ENCODE measurements at places on chromosomes 4 and X.

DNA sequence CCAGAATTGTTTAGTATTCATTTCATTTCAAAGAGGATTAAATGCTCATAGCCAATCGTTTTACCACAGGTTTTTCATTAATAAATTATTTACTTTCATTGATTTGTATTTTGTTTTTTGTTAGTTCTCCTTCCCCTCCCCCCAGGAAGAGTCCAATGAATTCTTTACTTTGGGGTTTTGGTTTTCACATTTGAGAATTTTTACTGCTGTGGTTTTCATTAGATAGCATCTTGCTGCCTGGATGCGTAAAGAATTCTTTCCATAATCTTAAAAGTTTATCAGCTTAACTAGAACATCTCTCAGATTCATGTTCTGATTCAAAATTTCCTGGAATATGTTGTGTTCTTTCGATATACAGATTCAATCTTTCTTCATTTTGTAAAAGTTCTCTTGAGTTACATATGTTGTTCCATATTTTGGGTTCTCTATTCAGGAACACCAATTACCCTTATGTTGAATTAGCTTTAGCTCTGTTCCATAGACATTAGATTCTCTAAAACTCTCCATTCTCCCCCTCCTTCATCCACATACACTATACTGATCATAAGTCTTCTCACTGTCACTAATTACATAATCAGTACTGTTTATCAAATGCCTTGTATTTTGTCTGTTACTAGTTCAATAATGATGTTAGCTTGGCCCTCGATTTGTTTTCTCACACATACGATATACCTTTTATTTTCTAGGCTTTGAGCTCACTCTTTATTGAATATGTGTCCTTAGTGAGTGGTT, 184.4 kb downstream of the CAMK2D start:
- no peak for DNase-seq

- DNase-seq, result no peak
Measured at GRCh38 chr4:128031756-128032384, 29.2 kb upstream of the LARP1B start.

DNA sequence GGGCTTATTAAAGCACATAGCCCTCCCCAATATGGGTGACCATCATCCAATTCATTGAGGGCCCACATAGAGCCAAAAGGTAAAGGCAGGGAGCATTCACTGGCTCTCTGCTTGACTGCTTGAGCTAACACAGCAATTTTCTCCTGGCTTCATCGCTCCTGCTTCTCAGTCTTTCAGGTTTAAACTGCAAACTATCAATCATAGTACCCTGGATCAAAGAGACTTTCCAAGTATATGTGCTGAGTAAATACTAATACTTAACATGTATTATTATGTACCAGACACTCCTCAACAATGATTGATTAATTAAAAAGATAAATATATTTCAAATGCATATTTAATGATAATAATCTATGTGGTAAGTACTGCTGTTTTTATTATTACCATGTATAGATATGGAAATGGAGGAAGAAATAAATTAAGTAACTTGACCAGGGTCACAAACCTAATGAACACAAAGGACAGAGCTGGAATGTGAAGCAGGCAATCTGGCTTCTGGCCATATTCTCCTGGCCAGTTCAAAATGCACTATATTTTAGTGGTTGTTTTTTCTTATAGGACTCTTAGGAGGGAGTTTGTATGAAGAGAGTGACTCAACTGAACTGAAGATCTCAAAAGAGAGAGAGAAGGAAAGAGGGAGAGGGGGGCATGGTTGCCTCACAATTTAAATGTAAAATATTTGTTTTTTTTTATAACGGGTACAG, 1197.3 kb downstream of the TECRL start:
- no peak for DNase-seq

- DNase-seq, result no peak
Measured at GRCh38 chr4:185383451-185383850, 12.3 kb downstream of the LRP2BP start.

GRCh38 chr4:38119668-38120385, 159.6 kb downstream of the PTTG2 start:
- no peak for DNase-seq

DNA sequence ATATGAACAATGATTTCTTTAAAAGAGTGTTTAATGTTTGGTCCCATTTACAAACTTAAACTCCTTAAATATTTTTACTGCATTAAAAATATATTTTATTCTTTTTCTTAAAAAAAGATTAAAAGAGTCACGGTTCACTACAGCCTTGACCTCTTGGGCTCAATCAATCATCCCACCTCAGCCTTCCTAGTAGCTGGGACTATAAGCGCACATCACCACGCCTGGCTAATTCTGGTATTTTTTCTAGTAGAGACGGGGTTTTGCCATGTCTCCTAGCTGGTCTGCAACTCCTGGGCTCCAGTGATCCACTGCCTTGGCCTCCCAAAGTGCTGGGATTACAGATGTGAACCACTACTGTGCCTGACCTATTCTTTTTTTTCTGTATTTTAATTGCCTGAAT, 104.7 kb upstream of the TLR2 start:
- no peak for DNase-seq
